ENCODE measurements at places on chromosomes 3 and 15.

- DNase-seq, result peak; percentile 75
Observed at GRCh38 chr3:49469037-49469935, 781 bp upstream of the DAG1 start.

DNA sequence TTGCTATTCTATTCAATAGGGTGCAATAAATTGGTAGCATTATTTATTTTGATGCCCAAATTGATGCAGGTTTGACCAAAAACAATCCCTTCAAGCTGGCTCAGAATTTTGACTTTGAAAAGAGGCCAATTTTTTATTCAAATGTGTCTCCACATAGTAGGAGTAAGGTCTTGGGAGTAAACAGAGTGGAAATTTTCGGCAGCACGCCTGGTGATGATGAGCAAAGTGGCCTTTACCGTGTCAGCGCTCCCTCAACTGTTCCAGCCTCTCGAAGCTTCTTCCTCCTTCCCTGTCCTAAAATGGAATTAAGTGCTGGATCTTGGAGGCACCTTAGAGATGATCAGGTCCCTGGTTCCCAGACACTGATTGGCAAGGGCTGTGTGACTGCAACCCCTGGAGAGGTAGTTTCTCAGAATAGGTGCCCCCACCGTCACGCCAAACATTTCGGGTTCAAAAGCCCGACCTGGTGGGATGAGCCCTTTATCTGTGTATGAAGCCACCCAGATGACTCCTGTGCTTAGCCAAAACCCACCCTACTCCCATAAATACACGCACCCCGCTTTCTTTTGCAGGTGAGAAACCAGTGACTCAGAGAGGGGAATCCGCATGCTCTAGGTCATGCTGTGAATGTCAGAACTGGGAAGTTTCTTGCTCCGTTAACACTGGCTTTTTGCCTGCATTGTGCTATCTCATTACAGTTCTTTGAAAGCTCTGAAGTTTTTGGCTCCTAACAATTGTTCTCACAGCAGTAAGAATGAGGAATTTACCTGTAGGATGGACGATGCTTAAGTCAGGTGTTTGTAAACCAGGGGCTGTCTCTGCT lies 89.1 kb downstream of the CRYGS start:
- no peak for DNase-seq

- no peak for DNase-seq
Observed at GRCh38 chr3:49703956-49704355, 14.6 kb downstream of the RNF123 start.

GRCh38 chr15:91873138-91873536 lies 19.6 kb downstream of the SLCO3A1 start:
- no peak for DNase-seq

- DNase-seq, result no peak
Observed at GRCh38 chr3:187621881-187622280, 48.3 kb downstream of the SST start.

DNA sequence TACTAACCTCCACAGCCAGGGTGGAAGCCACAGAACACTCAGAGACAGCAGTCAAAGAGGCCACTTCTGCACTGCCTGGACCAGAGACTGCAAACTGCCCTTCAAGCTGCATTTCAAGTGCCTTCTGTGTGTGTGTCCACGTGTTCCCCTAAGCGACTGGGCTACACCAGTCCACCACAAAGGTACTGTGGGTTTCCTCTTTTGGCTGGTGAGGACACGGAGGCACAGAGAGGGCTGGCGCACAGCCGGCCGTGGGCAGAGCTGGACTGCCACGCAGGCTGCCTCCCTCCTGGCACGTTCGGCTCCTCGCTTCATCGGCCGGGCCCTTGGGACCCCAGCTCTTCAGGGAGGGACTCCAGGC lies 60.9 kb downstream of the MGLL start:
- DNase-seq, result no peak

DNA sequence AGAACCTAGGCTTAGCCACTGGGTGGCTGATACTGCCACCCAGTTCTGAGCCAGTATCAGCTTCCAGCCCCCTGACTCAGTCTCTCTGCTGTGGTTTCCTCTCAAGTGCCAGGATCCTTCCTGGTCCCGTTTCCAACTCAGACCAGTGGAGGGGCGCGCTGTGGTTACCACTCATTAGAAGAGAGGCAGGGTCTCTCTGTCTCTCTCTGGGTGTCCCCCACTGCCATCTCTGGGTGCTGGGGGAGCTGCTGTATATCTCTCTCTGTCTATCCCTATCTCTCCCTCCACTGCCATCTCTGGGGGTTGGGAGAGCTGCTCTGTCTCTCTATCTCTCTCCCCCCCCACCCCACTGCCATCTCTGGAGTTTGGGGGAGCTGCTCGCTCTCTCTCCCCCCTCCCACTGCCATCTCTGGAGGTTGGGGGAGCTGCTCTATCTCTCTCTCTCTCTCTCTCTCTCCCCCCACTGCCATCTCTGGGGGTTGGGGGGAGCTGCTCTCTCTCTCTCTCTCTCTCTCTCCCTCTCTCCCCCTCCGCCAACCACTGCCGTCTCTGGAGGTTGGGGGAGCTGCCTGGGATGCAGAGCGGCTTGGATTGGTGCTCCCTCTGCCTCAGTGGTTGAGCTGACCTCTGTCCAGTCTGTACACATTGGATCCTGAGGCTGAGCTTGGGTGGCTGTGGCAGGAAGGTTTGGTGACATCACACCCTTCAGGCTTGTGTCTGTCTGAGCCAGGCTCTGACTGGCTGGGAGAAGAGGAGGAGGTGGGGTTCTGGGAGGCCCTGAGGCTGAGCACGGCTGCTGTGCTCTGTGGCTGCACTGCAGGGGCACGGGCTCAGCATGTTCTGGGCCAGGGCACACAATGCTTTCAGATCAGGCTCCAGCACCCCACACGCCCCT lies 98.9 kb downstream of the APBA2 start:
- no peak for DNase-seq

GRCh38 chr15:101406036-101406435 lies 83.5 kb downstream of the PCSK6 start:
- no peak for DNase-seq

DNA sequence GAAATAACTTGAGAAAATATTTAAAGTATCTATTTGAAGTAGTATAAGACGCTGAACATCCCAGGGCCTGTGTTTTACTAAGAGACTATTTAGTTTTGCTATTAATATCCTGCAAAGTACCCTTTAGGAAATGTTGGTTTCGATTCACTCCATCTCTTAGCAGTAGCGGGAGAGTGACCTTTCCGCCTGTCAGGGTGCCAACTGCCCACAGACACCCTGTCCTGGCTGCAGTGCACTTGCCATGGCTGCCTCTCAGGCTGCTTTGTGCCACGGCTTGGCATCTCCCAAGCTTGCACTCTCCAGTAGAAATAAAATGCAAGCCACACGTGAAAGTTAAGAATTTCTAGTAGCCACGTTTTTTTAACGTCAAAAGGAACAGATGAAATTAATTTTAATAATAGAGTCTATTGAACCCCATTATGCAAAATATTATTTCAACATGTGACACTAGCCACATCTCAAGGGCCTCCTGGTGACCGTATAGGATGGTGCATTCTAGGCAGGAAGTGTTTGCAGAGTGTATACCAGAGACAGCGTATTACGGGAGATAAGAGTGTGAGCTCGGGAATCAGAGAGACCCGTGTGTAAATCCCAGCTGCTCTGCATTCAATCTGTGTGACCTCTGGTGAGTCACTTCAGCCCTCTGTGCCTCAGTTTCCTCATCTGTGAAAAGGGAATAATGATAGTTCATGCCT lies 19.8 kb downstream of the ADAMTS9 start:
- no peak for DNase-seq

DNA sequence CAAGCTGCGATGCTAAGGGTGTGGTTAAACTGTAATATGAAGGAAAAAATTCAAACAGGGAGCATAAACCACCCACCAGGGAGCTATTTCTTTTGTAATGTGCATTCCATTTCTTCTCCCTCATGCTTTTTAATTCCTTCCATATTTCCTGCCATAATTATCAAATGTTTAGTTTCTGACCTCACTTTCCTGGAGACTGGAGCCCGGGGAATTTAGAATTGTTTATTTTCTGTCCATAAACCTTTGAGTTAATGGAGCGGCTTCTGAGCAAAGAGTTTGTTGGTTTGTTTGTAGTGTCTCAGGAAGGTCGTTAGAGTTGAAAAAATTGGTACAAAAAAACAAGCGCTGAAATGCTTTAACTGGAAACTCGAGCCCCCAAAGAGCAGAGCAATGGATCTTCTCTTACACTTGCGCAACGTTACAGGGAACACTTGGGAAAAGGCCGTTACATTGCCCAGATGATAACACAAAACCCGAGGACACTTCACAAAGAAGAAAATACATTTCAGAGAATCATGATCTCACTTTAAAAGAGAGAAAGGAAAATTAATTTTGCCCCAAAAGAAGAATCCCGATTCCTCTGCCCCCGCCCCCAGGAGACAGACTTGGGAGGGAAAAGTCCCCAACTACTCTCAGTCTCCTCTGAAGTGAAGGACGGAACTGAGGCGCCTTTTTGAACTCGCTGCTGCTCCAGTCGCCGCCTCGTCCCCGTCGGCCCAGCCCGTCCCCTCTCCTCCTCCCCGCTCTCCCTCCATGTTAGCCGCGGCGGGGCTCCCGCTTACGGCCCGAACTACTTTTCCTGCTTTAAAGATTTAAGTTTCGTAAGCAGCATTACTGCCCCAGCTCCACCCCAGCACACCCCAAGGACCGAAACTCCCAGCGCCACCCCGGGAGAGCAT lies 842 bp downstream of the FSTL1 start:
- no peak for DNase-seq

- DNase-seq, result no peak
Observed at GRCh38 chr3:152302521-152303021, 33.8 kb downstream of the MBNL1 start.

All from T1000 (cell line).